Activated T-cell treated with anti-CD3 and anti-CD28 coated beads, Interleukin-2, amount 50 U/mL, for 72 hours (primary cell): ENCODE measurements at places on chromosomes 7 and 10. TPM values are rescaled to one million over a fixed set of nuclear protein-coding genes. Genes with fewer than 3 reads are reported as not detected.

DNA sequence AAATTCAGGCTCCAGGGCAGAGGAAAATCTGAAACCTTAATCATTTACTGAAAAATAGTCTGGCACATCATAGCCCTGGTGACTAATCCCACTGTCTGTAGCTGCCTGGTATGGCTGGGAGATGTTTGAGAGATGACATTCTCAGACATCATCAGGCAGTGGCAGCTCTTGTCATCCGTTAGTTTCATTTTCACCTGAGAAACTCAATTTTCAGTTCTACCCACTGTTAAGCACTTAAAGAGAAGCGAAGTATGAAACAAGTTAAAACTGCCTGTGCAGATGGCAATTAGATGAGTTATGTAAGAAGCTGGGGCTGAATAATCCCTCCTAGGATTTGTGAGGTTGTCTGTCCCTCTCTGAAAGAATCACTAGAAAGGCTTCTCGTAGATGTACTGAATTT, 150.2 kb downstream of the NSUN6 start:
- H3K4me1 ChIP-seq: no peaks in the 10 kb centered on the region
- DNase-seq: peak; percentile 1
- peak overlapping the region; percentile 62 for H3K4me3 ChIP-seq
- H3K27me3 ChIP-seq: peaks cover 5% of the 10 kb centered on the region

DNA sequence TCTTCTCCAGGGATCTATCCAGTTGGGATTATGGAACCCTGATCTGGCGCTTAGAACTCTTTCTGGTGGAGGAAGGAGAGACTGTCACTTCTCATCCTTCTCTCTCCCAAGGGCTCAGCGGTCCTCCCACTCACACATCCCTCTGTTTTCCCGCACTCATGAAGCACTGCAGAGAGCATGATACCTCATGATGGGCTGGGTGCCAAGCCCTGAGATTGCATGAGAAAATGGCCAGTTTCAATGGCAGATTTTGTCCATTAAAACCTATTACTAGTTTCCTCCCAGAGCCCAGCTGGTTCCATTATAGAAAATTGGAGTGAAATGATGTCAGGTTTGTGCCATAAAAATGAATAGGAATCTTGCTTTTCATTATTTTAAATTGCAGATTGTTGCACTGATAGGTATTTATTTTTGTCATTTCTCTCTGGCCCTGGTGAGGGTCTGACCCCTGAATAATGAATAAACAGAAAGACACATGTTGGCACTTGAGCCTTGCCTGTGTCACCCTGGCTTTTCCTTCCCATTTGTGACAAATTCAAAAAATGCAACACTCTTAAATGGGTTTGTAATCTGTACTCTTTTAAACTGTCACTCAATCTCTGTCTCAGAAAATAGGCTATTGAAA, 1151.1 kb downstream of the TYW1 start:
- no peak overlapping the region for H3K27ac ChIP-seq
- no peaks in the 10 kb centered on the region for H3K36me3 ChIP-seq
- no peak overlapping the region for H3K4me3 ChIP-seq
- DNase-seq: no peak
- no peaks in the 10 kb centered on the region for H3K4me1 ChIP-seq

GRCh38 chr10:126215746-126216631, 172.3 kb downstream of the ADAM12 start:
- H3K4me1 ChIP-seq: no peaks in the 10 kb centered on the region
- H3K36me3 ChIP-seq: no peaks in the 10 kb centered on the region

DNA sequence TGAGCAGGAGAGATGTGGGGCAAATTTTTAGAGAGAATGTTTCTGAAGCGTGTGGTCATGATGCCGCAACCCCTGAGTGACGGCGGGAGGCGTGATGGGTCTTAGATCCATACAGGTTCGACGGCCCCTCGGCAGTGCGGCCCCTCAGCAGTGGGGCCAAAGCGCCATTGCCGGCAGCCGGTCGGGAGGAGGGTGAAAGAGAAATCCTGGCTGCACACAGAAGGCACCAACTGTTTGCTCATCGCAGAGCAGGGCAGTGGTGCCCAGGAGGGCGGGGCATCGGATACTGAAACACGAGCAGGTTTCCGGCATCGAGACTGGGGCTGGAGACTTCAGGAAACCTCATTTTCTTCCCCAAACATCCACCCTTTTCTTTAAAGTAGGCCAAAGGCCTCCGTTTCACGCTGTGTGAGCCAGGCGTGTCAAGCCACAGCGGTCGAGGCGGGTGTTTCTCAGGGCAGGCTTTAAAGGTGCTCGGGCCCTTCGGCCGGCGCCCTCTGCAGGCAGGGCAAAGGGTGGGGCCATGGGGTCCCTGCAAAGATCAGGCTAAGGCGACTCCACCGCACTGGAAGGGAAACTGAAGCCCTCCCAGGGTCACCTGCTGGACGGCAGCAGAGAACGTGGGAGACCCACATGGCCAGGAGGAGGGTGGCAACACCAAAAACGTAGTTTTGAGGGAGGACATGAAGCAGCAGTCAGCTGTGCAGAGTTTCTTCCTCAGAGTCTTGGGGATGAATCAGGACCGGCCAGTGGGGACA, 42.0 kb upstream of the PPP2R2D start:
- H3K4me1 ChIP-seq: no peaks in the 10 kb centered on the region
- no peaks in the 10 kb centered on the region for H3K36me3 ChIP-seq
- H3K27me3 ChIP-seq: no peaks in the 10 kb centered on the region
- no peak overlapping the region for H3K27ac ChIP-seq
- no peak overlapping the region for H3K4me3 ChIP-seq
- no peak for DNase-seq

RBM20 gene
- 0.37 TPM for total RNA-seq

GRCh38 chr10:127855591-127855881, 37.2 kb downstream of the CLRN3 start:
- H3K36me3 ChIP-seq: no peaks in the 10 kb centered on the region
- H3K27ac ChIP-seq: no peak overlapping the region
- H3K27me3 ChIP-seq: peaks cover 8% of the 10 kb centered on the region
- no peak overlapping the region for H3K4me3 ChIP-seq
- no peaks in the 10 kb centered on the region for H3K4me1 ChIP-seq
- no peak for DNase-seq

PDGFA gene
- total RNA-seq: 16.0 TPM

MRLN gene
- not detected for total RNA-seq

DNA sequence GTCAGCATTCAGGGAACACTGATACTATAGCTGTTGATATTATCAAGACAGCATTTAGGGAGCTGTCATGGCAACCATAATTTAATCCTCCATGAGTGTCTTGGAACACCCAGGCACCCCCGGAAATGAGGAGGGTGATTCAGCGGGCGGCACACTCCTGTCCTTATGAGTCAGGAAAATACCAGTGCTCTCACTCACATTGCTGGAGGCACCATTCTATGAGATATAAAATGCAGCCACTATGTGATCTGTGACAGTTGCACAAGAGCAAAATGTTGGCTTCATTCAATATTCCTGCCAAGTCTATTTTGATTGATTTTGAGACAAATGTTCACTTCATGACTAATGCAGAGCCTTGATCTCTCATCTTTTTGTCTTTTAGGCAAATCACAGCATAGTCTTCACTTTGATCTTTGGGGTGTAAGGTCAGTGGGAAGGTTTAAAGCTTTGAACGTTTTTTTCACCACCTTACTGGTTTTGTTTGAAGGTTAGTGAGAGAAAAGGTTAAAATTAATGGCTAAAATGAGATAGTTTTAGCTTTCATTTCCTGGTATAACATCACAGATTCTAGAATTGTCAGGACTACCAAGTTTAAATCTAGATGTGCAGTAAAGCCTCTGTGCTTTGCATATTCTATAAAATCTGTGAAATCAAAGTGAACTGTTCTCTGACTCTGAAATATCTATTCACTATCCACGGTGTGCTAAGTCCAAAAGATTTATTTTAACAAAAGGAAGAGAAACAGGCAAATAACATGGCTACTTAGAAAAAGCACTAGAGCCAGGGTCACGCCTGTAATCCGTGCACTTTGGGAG, 12.4 kb upstream of the ARHGAP12 start:
- no peak overlapping the region for H3K27ac ChIP-seq
- DNase-seq: no peak
- H3K27me3 ChIP-seq: no peaks in the 10 kb centered on the region
- H3K4me3 ChIP-seq: no peak overlapping the region
- peaks cover 4% of the 10 kb centered on the region for H3K4me1 ChIP-seq
- H3K36me3 ChIP-seq: no peaks in the 10 kb centered on the region

- H3K36me3 ChIP-seq: no peaks in the 10 kb centered on the region
- DNase-seq: no peak
- H3K4me3 ChIP-seq: no peak overlapping the region
- no peaks in the 10 kb centered on the region for H3K27me3 ChIP-seq
- H3K27ac ChIP-seq: no peak overlapping the region
- H3K4me1 ChIP-seq: no peaks in the 10 kb centered on the region
Measured at GRCh38 chr10:91536111-91536510, 96.8 kb downstream of the PPP1R3C start.

DNA sequence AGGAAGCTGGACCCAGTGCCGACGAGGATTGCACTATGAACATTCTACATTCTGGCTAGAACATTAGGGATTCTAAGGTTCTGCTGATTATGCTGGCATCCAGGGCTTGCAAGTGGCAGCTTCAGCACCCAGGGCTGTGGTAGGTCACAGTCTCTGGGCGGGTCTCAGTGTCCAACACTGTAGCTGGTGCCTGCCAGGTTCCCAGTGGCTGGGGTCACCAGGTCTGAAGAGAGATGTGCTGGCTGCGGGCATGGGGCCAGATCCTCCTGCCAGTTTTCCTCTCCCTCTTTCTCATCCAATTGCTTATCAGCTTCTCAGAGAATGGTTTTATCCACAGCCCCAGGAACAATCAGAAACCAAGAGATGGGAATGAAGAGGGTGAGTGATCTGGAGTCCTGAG, at the start of gene PTTG1IP2:
TSS of gene PTTG1IP2 (plus strand) at position 86 of the 400 bp plus-strand sequence. CDS start at position 234, 148 bp downstream.
- peaks cover 34% of the 10 kb centered on the region for H3K27me3 ChIP-seq
- H3K27ac ChIP-seq: no peak within 1 kb of the TSS
- no peaks in the 10 kb centered on the region for H3K4me1 ChIP-seq
- DNase-seq: no peak
- no peak within 1 kb of the TSS for H3K4me3 ChIP-seq
- H3K36me3 ChIP-seq: peaks cover 13% of the 10 kb centered on the region

EPC1 gene
- total RNA-seq: 36.0 TPM

LAMB4 gene
- not detected for total RNA-seq

- no peak overlapping the region for H3K27ac ChIP-seq
- H3K4me3 ChIP-seq: no peak overlapping the region
- H3K4me1 ChIP-seq: no peaks in the 10 kb centered on the region
Measured at GRCh38 chr10:12228851-12229250, 32.9 kb downstream of the CDC123 start.

- DNase-seq: peak; percentile 37
- H3K27ac ChIP-seq: peak overlapping the region; percentile 36
- H3K27me3 ChIP-seq: no peaks in the 10 kb centered on the region
- H3K4me1 ChIP-seq: peaks cover 96% of the 10 kb centered on the region
Measured at GRCh38 chr7:50147951-50148808, 55.1 kb upstream of the ZPBP start.

DNA sequence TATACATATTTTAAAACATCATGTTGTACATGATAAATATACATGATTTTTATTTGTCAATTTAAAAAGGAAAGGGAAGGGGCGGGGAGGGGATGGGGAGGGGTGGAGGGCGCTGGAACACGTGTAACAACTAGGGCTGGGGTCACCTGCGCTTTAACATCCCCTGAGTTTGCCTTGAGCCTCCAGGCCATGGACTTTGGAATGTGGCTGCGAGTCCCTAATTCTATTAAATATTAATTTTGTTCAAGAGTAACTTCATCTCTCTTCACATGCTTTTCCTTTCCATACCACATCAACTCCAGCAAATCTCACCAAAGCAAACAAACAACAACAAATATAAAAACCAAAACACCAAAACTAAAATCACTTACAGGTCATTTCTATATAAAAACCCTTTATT, 10.6 kb downstream of the IFIT5 start:
- DNase-seq: no peak
- no peak overlapping the region for H3K4me3 ChIP-seq
- H3K27ac ChIP-seq: no peak overlapping the region
- H3K27me3 ChIP-seq: no peaks in the 10 kb centered on the region
- no peaks in the 10 kb centered on the region for H3K36me3 ChIP-seq

GRCh38 chr10:113718969-113719822, 32.3 kb upstream of the PLEKHS1 start:
- DNase-seq: no peak
- peaks cover 4% of the 10 kb centered on the region for H3K4me1 ChIP-seq
- H3K36me3 ChIP-seq: peaks cover 2% of the 10 kb centered on the region
- no peak overlapping the region for H3K27ac ChIP-seq
- H3K27me3 ChIP-seq: no peaks in the 10 kb centered on the region

- peak overlapping the region; percentile 87 for H3K4me3 ChIP-seq
- H3K27ac ChIP-seq: peak overlapping the region; percentile 97
- peaks cover 81% of the 10 kb centered on the region for H3K4me1 ChIP-seq
- peaks cover 4% of the 10 kb centered on the region for H3K36me3 ChIP-seq
Measured at GRCh38 chr10:72295330-72295910, 21.7 kb downstream of the DDIT4 start.

SLC26A4 gene
- 18.3 TPM for total RNA-seq

- no peaks in the 10 kb centered on the region for H3K36me3 ChIP-seq
- no peak overlapping the region for H3K27ac ChIP-seq
- no peaks in the 10 kb centered on the region for H3K4me1 ChIP-seq
Measured at GRCh38 chr7:109206196-109206595, 636.5 kb downstream of the DNAJB9 start.

GRID2IP gene
- total RNA-seq: 0.29 TPM

DNA sequence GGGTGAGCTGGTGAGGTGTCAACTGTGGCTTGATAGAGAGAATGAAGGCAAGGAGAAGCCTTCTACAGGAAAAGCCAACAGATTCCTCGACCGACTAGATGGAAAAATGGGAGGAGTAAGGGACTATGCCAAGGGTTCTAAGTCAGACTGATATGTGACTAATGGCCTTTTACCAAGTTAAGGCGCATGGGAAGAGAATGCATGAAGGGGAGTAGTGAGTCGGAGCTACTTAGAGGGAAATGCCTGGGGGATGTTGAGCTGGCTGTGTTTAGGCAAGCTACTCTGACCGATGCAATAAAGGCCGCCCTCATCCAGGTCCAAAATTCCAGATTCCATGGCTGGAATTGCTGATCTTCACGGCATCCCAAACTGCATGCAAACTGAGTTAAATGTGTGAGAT, 48.2 kb downstream of the APBB1IP start:
- no peaks in the 10 kb centered on the region for H3K27me3 ChIP-seq
- H3K4me1 ChIP-seq: peaks cover 75% of the 10 kb centered on the region
- DNase-seq: no peak
- peaks cover 3% of the 10 kb centered on the region for H3K36me3 ChIP-seq
- peak overlapping the region; percentile 96 for H3K4me3 ChIP-seq

DPP6 gene
- not detected for total RNA-seq

DNA sequence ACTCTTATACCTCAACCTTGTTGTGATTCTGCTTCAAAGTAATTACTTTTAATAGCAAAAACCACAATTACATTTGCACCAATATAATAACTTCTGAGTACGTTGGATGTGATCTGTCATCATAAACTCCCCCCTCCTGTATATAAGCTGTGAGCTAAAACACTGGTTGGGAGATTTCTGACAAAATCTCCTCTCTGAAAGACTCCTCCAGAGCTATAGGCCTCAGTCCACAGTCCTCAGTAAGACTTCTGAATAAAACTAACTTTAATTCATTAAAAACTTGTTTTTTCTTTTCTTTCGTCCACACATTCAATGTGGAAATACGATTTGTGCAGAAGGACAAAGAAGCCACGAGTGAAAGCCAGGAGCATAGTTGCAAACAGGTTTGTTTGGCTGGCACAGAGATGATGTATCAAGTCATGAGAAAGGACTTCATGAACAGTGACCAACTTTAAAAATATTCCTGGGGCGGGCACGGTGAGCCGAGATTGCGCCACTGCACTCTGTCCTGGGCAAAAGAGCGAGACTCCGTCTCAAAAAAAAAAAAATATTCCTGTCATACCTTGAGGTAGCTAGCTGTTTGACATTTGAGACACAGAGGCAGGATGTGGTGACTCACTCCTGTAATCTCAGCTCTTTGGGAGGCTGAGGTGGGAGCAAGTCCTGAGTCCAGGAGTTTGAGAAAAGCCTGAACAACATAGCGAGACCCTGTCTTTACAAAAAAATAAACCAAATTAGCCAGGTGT, 91.1 kb upstream of the ARHGAP21 start:
- H3K4me1 ChIP-seq: peaks cover 6% of the 10 kb centered on the region
- DNase-seq: no peak
- no peaks in the 10 kb centered on the region for H3K36me3 ChIP-seq
- H3K4me3 ChIP-seq: no peak overlapping the region
- H3K27me3 ChIP-seq: peaks cover 7% of the 10 kb centered on the region
